ENCODE measurements at places on chromosomes 2 and 18.

- no peak for DNase-seq
Observed at GRCh38 chr2:59826177-59826576, 727.3 kb downstream of the BCL11A start.

DNA sequence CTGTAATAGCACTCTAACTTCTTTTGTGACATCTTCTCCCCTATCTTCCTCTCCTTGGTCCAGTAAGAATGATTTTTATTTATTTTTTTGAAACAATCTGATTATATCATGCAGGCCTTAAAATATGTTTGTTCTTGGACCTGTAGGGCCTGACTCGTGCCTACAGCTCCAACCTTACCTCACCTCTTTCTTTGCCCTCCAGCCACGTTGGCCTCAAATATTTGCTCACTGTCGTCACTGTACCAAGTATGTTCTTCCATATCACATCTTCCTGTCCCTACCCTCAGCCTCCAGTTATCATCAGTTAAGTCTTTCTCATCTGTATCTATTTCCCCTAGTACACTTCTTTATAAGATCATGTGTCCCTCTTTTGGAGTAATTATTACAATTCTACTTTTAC lies 125.5 kb downstream of the CDH7 start:
- no peak for DNase-seq

- no peak for DNase-seq
Observed at GRCh38 chr2:195202163-195202845, 454.7 kb upstream of the SLC39A10 start.

- DNase-seq = no peak
Observed at GRCh38 chr2:228802181-228803071, 468.7 kb downstream of the PID1 start.

DNA sequence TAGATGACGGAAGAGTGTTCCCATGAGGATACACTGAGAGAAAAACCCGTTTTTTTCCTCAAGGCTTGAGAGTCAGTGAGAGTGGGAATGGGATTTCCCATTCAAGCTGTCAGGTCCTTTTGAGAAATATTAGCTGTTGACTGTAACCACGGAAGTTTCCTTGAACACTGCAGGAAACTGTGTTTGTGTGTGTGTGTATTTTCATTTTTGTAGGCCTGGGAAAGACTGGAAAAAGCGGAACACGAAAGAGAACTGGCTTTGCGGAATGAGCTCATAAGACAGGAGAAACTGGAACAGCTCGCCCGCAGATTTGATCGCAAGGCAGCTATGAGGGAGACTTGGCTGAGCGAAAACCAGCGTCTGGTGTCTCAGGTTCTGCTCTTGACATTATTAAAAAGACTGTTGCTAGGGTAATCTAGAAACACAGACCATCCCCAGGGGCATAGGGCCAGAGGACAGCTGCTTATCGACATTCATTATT lies 98.8 kb upstream of the EML6 start:
- no peak for DNase-seq

- no peak for DNase-seq
Observed at GRCh38 chr2:28428486-28428885, 35.8 kb downstream of the FOSL2 start.

- no peak for DNase-seq
Observed at GRCh38 chr2:25757906-25758305, 84.5 kb upstream of the DTNB start.

DNA sequence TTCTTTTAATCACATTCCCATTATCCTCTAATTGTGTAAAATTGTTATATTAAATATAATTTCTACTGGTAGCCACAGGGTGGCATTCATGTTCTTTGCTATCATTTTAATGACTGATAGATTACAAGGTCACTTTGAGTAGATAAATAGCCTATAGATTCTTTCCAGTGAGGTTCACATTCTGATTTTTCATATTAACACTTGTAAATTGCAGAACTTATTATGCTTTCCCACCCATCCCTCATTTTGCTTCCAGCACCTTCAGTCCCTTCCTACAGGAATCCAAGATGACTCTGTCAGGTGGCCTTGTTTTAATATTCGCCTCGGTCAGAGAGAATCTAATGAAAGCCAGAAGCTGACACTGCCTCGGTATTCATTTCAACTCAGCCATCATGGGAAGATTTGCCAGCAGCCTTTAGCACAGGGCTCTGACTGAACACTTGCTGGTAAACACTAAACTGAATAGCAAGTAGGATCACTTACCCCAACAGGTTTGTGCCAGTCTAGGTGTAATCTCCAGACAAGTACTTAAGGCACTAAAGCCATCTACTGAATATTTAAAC lies 101.2 kb upstream of the FSHR start:
- DNase-seq = no peak

GRCh38 chr2:71467180-71467815 lies 13.9 kb downstream of the DYSF start:
- DNase-seq = no peak

DNA sequence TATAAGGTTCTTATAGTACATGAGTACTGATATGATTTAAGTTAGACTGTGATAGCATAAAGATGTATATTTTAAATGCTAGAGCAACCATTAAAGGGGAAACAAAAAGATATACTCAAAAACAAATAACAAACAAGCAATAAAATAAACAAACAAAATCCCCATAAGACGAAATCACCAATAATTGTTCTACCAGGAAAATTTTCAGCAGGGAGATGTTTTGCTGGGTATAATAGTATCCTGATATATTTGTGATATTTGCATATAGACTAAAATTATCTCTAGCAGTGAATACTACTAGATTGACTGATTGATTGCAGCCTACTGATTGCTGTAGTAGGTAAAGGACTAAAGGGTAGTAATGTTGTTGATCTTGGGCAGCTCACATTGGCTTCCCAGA lies 177.4 kb downstream of the TMEM182 start:
- no peak for DNase-seq

GRCh38 chr2:14693874-14694273 lies 61.4 kb downstream of the LRATD1 start:
- DNase-seq = no peak

DNA sequence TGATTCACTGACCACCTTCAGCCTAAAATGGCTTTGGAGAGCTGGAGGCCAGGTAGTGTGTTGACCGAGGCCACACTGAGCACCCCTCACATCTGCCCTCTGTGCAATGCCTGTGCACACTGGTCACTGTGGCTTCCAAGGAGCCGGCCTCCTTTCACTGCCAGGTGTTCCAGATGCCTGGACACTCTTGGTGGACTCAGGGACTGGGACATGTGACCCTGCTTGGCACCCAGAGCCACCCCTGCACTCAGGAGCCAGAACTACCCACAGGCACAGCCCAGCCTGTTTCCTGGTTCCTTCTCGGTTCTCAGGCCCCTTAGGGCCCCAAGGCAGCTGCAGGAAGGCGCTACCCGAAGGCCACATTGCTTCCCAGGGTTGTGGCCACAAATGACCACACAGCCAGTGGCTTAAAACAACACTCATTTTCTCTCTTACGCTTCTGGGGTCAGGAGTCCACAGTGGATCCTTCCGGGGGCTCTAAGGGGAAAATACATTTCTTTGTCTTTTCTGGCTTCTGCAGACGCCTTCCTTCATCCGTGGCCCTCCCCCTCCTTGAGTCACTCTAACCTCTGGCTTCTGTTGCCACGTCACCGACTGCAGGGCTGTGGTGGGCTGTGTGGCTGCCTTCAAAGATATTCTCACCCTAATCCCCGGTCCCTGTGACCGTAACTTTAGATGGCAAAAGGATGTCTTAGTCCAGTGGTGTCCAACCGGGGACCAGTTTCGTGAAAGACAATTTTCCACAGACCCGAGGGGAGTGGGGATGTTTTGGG lies 78.6 kb downstream of the ASB1 start:
- no peak for DNase-seq

DNA sequence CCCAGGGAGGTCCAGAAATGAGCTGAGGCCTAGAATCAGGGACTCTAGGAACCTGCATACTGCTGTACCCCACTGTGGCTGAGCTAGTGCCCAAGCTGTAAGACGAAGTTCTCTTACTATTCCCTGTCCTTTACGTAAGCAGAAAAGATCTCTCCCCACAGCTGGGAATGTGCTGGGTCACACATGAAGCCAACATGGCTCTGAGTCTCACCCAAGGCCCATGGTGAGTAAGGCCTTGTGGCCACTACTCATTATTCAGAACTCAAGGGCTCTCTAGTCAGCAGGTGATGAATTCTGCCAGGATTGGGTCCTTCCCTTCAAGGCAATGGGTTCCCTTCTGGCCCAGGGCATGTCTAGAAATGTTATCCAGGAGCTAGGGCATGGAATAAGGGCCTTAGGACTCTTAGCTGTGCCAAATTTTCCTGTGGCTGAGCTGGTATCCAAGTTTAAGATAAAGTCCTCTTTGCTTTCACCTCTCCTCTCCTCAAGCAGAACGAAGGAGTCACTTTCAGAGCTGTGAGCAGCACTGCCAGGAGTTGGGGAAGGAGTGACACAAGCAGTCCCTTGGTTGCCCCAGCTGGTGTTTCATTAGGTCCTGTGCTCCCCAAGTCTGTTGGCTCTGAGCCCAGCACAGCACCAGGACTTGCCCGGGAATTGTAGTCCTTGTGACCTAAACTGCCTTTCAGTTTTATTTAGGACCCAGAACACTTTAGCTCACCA lies 707.6 kb downstream of the SLC4A3 start:
- DNase-seq = no peak

GRCh38 chr2:177184606-177185005 lies 28.0 kb upstream of the HNRNPA3 start:
- DNase-seq = no peak

- DNase-seq = no peak
Observed at GRCh38 chr2:239177908-239178307, 222.9 kb downstream of the HDAC4 start.

- DNase-seq = no peak
Observed at GRCh38 chr2:84840306-84840705, 40.6 kb downstream of the TRABD2A start.

- DNase-seq = no peak
Observed at GRCh38 chr18:27604583-27604982, 419.5 kb upstream of the CHST9 start.

- no peak for DNase-seq
Observed at GRCh38 chr2:23861952-23862351, 65.0 kb downstream of the ATAD2B start.

GRCh38 chr2:27721335-27721734 lies 50.2 kb upstream of the MRPL33 start:
- no peak for DNase-seq

- no peak for DNase-seq
Observed at GRCh38 chr2:64342195-64343099, 111.5 kb upstream of the LGALSL start.

- DNase-seq = no peak
Observed at GRCh38 chr18:71760541-71760940, 783.6 kb downstream of the CBLN2 start.

GRCh38 chr18:32468147-32468845 lies 2.4 kb downstream of the GAREM1 start:
- DNase-seq = no peak

DNA sequence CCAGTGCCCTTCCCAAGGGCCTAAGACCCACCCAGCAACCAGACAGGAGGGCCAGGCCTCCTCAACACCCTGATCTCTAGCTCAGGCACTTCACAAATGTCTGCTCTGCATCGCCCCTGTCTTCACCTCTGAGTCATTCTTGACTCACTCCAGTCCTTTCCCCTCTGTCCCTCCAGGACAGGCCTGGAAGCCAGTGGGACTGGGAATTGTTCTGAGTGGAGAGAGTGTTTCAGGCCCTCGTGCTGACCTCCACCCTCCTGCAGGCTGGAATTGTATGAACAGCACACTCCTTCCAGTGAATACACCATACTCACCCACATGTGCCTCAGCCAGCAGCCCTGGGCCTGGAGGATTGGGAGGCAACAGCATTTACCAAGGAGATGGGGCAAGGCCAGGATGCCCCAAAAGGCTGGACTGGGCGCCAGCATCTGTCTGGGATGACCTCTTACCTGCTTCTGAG lies 304.2 kb downstream of the CYP26B1 start:
- DNase-seq = no peak

GRCh38 chr18:39681061-39681460 lies 2115.5 kb upstream of the CELF4 start:
- DNase-seq = no peak

DNA sequence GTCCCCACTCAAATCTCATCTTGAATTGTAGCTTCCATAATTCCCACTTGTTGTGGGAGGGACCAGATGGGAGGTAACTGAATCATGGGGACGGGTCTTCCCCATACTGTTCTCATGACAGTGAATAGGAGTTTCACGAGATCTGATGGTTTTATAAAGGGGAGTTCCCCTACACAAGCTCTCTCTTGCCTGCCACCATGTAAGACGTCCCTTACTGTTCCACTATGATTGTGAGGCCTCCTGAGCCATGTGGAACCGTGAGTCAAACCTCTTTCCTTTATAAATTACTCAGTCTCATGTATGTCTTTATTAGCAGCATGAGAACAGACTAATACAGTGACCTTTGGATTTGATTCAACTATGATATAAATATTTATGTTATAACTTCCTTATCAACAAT lies 78.0 kb downstream of the CYRIA start:
- DNase-seq = no peak

- DNase-seq = no peak
Observed at GRCh38 chr2:132797556-132797955, 127.6 kb upstream of the LYPD1 start.

DNA sequence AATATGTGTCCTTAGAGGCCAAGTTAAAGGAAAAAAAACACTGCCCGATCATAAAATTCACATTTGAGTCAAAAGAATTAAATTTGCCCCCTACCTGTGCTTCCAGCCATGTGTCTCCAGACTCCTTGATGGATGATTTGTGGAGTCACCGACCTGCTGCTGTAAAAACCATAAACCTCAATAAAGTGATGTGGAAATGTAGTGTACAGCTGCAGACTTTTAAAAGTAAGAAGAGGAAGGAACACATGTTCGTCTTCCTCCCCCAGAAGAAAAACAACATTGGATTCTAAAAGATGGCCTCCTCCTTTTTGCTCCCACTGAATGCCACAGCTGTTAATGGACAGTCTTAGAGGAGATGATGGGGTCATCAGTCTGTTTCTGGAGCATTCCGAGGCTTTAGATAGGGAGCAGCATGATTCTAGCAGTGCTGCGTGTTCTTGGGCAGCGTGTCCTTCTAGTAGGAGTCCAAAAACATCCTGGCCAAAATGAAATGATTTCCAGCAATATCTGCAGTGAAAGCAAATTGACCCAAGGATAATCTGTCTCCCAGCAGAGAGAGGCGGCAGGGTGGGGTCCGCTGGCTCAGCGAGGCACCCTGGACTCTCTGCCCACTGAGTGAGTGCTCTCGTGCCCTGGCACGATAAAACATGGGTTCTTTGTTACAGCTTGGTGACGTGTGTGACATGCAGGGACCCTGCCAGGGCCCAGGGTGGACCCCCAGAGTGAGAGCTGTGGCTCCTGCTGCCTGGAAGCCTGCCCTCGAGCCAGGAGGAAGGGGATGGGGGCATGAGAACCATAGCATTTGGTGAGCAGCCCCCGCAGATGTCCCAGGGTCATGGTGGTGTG lies 196.1 kb downstream of the FAM210A start:
- DNase-seq = no peak

Measured in ureter (tissue), 1 donor.